NCI-H2171 (cell line): ENCODE measurements at places on chromosomes 16 and 17.

GRCh38 chr17:64546716-64547115 lies 39.9 kb downstream of the CEP95 start:
- DNase-seq, result no peak

DNA sequence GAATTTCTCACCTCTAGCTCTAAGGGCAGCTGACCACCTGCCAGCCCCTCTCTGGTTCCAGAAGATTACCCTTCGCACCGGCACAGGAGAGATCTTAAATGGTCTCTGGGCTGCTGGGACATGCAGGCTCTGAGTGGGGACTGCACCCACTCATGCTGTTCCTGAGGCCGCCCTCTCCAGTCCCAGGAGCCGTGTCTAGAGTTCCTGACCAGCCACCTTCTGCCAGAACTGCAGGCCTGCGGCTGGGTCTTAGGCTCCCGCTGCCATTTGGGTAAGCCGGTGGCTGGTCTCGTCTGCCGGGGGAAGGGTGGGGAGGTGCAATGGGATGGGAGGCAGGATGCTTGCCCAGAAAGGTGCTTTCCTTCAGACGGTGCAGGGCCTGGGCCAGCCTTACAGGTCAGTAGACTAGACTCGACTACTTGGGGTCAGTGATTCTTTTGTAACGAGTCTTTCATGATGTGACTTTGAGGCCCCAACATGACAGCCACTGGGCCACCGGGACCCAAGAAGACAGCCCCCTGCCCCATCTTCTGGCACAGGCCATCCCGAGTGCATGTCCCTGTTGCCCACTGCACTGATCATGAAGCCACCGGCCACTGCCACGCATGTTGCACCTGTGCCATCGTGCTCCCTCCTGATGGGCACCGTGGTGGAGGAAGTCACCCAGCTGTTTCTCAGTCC lies 26.4 kb downstream of the B9D1 start:
- no peak for DNase-seq

- DNase-seq, result no peak
These were observed 11.5 kb upstream of the LONP2 start for GRCh38 chr16:48232493-48233040.

DNA sequence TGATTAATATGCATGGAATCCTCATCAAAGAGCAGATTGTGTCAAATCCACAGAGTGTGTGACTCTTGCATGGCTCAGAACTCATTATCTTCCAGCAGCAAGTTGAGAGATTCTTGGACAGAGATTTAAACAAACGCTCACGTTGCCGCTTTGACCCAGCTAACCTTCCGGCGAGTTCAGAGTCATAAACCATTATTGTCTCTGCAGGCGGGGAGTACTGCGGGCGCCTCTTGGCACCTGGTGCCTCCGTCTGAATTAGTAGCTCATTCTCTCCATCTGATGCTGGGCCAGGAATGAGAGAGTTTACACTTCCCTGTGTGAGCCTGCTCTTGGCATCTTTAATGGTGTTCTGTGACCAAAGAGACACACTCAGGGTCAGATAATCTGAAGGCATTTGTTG lies 138.6 kb upstream of the WSCD1 start:
- DNase-seq, result no peak

DNA sequence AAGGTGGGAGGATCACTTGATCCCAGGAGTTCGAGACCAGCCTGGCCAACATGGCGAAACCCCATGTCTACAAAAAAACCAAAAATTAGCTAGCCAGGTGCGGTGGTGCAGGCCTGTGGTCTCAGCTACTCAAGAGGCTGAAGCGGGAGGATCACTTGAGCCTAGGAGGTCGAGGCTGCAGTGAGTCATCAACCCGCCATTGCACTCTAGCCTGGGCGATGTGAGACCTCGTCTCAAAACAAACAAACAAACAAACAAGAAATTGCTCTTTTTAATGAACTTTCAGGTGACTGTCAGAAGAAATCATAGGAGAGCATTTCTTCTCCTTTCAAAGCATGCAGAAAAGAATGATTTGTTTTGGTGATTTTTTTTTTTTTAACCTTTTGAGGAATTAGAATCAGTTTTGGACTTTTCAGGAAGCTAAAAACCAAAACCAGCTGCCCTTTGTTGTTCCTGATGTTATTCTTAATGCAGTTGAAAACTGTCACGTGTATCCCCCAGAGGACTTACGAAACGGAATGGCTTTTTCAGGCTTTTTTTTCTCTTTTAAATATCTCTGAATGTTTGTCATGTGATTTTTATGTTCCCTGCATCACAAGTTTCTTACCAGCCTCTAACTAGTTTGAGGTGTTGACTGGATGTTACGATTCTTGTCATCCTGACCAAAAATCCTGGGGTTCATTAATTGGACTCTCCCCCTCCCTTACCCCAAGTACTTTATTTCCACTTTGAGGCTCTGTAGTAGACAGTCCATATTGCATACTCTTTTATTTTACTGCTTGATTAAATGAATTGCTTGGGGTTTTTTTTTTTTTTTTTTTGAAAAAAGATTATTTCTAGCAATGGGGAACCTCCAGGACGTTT lies 34.1 kb downstream of the SNX29 start:
- no peak for DNase-seq

DNA sequence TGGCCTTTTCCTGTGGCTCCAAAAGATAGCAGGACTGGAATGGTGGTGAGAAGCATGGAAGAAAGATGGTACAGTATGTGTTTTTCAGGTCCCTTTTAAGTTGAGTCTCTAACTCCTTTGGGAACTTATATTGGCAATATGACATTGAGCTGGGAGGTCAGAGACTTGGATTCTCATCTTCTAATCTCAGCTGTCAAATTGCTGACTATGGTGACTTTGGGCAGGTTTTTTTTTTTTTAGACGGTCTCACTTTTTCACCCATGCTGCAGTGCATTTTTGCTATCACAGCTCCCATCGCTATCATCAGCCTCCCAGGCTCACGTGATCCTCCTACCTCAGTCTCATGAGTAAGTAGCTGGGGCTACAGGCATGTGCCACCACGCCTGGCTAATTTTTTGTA lies 15.1 kb upstream of the CDK5R1 start:
- no peak for DNase-seq

DNA sequence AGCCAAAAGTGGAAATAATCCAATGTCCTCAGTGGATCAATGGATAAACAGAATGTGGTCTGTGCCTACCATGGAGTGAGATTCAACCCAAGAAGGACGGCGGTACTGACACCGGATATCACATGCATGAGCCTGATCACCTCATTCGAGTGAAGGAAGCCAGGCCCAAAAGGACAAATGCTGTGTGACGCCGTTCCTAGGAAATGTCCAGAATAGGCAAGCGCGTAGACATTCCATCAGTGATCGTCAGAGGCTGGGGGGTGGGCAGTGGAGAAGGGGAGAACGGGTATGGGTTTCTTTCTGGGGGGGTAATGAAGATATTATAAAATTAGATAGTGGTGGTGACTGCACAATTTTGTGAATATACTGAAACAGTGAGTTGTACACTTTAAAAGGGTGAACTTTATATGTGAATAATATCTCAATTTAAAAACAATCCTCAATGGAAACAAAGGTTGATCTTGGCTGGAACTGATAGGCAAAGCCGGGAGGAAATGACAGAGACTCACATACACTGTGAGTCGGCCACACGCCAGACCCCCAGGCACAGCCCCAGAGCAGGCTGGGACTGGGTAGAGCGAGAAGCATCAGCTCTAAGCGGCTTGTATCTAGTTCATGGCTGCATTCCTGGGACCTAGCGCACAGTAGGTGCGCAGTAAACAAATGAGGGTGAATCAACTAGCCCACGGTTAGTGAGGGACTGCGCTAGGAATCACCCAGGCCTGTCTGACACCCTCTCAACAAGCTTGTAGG lies 3.5 kb downstream of the DBNDD1 start:
- no peak for DNase-seq

- no peak for DNase-seq
These were observed 153.4 kb upstream of the GSE1 start for GRCh38 chr16:85459529-85460251.

GRCh38 chr17:5607946-5608345 lies 23.6 kb upstream of the NLRP1 start:
- DNase-seq, result no peak

DNA sequence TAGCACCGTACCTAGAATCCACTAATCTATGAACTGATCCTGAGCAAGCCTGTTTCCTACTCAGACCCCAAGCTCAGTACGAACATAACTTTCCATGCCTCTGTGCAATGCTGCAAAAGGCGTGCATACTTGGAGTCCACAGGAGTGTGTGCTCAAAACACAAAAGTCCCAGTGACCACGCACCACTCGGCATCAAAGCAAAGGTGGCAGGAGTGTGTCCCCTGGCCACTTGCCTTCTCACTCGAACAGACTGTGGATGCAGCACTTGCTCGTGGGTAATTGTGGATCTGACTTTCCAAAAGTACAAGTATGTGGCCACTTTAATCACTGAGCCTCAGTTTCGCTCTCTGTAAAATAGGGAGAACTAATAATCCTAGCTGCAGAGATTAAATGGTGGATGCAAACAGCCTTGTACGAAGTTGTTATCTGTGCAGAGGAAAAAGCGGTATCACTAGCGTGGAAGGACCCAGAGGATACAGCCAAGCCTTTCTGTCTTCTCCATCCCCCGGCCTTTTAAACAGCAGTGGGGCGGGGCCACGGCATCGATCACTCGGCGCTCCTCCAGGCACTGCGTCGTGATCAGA lies 311 bp upstream of the KDM8 start:
- DNase-seq, result peak; percentile 83

- no peak for DNase-seq
These were observed 10.1 kb downstream of the GSG1L start for GRCh38 chr16:28053461-28053860.

DNA sequence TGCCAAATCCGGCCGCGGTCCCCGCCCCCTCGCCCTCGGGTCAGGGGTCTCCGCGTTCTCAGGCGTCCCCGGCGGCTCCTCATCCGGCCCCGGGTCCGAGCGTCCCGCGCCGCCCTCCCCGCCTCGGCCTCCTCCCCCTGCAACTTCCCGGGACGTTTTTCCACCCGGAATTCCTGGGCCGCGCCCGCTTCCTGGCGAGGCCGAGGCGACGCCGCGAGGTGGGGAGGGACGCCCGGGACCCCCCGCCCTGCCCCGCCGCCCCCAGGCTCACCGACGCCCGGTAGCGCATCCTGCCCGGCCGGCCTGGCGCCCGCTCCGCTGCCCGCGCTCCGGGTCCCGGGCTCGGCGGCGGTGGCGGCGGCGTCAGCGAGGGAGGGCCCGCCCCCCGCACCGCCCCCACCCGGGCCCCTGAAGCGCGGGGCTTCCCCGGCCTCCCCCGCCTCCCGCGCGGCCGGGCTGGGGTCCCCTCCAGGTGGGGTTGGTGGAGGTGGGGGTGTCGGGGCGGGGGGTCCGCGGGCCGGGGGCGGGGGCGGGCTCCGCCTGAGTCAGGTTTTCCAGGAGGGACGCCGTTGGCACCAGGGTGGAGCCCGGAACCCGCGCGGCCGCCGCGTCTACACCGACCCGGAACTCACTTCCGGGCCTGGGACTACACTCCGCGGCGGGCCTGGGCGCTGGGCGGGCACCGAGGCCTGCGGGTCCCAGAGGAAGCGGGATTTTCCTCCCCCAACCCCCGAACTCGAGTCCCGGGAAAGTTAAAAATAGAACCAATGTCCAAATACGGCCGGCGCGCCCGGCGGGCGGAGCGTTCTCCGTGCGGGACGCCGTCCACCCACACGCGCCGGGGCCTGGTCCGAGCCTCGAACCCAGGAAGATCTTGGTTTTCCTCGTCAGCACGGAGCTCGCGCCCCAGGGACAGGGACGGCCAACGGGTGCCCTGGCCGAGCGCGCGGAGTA lies 6.8 kb downstream of the MYO1C start:
- DNase-seq, result peak; percentile 36

GRCh38 chr16:30903002-30903401 lies 6.6 kb downstream of the CTF1 start:
- DNase-seq, result no peak

GRCh38 chr16:30335598-30336474 lies 19.3 kb downstream of the CD2BP2 start:
- DNase-seq, result no peak

DNA sequence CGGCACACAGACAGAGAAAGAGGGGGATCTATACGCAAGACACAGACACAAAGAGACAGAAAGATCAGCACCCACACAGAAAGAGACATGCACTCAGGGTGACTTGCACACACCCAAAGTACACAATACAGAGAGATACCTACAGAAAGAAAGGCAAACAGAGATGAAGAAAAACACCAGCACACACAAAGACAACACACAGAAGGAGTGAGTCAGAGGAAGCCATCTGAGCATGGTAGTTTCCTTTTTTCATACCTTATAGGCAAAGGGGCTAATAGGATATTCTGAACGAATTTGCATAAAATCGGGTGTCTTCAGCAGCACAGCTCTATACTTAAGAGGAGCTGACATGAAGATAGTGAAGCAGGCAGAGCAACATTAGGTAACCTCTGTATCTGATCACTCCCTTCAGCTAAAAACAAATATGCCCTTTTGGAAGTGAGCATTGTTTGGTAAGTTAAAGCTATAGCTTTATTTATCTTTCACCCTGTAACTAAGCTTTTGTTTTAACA lies 198.6 kb downstream of the AATF start:
- no peak for DNase-seq

DNA sequence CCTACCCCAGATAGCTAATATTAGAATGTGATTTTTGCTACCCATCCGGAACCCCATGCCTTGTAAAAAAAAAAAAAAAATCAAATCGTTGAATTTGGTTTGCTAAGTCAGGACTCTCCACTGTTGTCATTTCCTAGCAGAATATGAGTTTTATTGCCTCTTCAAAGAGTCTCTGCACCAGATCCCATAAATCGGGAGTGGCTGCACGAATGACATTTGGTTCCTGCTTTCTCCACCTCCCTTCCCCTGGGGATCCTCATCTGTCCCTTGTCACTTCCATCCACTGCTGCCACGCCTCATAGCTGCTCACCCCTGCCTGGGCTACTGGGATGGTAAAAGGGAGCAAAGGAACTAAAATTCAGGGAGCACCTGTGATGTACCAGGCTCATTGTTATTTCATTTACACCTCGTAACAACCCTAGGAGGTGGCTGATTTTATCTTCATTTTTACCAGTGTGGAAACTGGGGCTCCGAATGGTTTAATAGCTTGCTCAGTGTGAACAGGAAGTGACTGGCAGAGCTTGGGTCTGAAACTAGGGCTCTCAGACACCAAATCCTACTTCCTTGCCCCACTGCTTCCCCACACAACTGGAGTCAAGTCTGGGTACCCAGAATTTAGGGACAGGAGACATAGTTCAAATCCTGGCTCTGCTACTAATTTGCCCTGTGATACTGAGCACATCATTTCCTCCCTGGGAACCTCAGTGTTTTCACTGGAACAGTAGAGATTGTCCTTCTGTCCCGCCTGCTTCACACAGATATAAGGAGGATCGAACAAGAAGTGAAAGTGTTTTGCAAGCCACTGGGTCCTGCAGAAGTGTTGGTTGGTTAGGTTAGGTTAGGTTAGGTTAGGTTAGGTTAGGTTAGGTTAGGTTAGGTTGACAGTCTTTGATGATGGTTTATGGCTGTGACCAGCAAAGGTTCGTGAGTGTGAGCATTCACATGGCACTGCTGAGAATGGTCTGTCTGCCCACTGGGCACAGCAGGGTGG lies 585 bp upstream of the KRT36 start:
- no peak for DNase-seq

- no peak for DNase-seq
These were observed 212.8 kb upstream of the CDH8 start for GRCh38 chr16:62249069-62249468.

- DNase-seq, result peak; percentile 63
These were observed 1.0 kb downstream of the ZNRF1 start for GRCh38 chr16:74999609-75000480.
